ENCODE measurements at places on chromosomes 13 and 19.
A peak's percentile ranks its signal among the peaks of the same experiment; 100 is the strongest.

GRCh38 chr19:29521291-29522075 lies 4.3 kb upstream of the VSTM2B start:
- no peak for DNase-seq

DNA sequence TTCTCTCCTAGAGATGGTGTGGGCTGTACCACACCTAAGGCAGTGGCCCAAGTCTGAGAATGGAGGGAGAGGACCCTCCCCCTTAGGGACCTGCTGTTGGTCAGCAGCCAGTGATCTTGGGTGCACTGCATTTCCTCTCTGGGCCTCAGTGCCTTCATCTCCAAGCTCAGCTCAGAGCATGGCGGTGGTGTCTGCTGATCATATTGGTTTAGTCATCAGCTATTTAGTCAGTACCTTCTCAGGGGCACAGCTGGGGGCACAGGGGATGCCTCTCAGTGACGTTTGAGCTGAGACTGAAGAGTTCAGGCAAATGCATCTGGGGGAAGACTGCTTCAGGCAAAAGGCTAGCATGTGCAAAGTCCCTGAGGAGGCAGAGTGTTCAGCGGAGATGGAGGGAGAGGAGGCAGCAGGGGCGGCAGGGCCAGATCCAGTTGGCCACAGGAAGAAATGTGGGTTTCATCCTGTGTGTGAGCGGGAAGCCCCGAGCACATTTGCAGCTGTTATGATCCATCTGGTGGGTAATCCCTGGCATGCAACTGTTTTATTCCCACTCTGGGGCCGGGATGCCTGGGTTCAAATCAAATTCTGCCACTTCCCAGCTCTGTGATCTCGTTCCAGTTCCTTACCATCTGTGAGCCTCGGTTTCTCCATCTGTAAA lies 15.7 kb upstream of the PGLS start:
- DNase-seq = no peak

GRCh38 chr19:14562660-14563589 lies 8.9 kb downstream of the NDUFB7 start:
- DNase-seq = no peak

- no peak for DNase-seq
Observed at GRCh38 chr19:35381926-35382325, 11.1 kb downstream of the GPR42 start.

- DNase-seq = no peak
Observed at GRCh38 chr13:33105387-33106005, 89.3 kb downstream of the KL start.

DNA sequence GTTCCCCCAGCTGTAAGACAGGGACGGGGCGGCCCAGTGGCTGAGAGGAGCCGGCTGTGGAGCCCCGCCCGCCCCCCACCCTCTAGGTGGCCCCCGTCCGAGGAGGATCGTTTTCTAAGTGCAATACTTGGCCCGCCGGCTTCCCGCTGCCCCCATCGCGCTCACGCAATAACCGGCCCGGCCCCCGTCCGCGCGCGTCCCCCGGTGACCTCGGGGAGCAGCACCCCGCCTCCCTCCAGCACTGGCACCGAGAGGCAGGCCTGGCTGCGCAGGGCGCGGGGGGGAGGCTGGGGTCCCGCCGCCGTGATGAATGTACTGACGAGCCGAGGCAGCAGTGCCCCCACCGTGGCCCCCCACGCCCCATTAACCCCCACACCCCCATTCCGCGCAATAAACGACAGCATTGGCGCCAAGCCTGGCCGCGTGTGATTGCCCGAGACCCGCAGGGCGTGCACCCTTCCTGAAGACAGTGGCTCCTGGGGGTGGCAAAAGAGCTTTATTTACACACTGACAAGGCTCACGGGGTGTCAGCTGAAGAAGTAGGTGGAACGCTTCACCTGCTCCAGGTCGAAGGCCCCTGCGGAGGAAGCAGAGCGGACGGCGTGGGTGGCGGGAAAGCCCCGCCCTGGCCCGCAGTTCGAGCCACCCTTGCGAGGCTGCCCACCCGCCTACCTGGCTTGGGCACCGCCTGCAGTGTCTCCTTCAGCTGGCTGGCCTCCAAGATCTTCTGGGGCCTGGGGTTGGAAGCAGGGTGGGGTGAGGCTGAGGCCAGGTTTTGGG lies 16.4 kb downstream of the POLRMT start:
- DNase-seq = no peak

DNA sequence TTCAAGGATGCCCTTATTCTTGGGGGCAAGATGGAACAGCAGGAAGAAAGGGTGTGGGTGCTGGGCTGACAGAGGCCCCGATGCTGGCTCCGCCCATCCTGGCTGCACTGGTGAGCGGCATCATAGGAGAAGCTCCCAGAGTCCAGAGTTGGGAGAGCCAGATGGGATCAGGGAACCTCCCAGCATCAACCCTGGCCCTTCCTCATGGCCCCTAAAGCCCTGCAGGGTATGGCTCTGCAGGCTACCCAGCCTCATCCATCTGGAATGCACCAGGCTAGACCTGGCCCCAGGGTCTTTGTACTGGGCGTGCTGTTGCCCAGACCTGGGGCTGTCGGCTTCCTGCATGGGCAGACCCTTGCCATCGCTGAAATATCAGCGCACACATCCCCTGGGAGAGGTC lies 7.9 kb upstream of the ELL start:
- no peak for DNase-seq

DNA sequence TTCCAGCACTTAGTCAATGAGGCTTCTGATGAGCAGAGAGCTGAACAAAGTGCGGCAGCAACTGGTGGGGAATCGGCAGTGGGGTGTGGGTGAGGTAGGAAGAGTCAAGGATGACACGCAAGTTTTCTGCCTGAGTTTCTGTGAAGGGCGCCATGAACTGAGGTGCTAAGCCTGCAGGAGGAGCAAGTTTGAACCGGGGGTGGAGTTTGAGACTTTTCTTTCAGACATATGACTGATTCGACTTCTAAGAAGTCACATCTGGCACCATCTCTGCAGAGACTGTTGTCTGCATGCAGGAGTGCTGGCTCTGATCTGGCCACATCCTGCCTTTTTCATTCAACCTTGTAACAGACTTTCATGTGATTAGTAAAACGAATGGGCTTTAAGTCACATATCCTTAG lies 14.8 kb upstream of the GPI start:
- peak; percentile 66 for DNase-seq

DNA sequence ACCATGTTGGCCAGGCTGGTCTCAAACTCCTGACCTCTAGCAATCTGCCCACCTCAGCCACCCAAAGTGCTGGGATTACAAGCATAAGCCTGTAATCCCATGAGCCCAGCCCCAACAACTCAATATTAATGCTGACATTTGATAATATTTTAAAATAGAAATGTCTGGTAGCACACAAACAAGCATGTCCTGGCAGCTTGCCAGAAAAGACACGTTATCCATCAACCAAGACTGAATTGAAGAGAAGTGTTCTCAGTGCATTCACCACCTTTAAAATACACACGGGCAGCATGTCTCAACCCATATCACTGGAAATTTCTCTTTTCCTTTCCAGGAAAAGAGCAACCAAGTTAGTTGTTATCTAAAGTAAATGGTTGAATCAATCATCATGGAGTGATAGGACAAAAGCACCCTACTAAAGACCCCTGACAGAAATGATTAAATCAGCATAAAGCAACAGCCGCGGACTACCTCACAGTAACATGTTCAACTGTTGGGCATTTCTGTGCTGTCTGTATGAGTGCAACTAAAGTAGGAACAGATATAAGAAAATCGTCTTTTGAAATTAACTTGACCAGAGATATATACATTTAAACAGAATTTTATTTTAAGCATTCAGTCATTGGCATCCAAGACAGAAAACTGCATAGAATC lies 25.0 kb downstream of the LHFPL6 start:
- DNase-seq = no peak

GRCh38 chr19:49461656-49462055 lies 8.6 kb downstream of the ALDH16A1 start:
- DNase-seq = no peak

GRCh38 chr19:7874076-7874896 lies at the start of gene PRR36:
TSS of gene PRR36 (minus strand) at chr19:7874390. CDS start at chr19:7873689, 701 bp downstream.
- no peak for DNase-seq

DNA sequence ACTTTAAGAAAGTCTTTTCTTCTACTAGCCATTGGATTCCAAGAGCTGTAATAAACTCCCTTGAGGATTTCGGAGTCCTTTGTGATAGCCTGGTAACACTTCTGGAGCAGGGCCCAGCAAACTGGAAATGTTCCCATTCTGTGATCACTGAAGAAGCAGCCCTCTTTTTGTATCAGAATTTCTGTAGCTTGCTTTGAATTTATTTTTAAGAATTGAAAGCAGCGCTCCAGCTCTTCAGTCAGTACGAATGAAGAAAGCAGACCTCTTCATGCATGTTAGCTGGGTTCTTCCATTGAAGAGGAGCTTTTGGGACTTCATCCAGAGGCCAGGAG lies 141.5 kb downstream of the AKAP11 start:
- DNase-seq = no peak

- no peak for DNase-seq
Observed at GRCh38 chr19:41876847-41877832, at the start of gene CD79A. TSS of gene CD79A (plus strand) at chr19:41877279. CDS start at chr19:41877305, 26 bp downstream.

DNA sequence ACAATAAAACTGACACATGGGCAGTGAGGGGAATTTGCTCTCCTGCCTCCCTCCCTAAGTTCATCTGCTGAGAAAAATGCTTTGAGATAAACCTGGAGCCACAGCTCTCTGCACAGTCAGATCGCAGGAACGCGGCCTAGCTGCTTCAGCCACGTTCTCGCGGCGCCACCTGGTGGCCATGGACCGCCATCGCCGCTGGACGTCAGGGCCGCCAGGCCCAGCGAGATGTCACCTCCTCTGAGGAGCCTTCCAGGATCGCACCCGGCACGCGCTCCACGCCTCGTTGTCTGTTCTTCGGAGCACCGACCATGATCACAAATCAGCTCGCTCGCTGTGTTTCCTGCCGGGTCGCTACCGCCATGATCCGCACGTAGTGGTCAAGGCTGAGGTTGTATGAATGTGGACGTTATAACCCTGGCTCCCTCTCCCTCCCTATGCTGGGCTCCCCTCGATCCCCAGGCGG lies 20.6 kb upstream of the USP29 start:
- DNase-seq = peak; percentile 17

DNA sequence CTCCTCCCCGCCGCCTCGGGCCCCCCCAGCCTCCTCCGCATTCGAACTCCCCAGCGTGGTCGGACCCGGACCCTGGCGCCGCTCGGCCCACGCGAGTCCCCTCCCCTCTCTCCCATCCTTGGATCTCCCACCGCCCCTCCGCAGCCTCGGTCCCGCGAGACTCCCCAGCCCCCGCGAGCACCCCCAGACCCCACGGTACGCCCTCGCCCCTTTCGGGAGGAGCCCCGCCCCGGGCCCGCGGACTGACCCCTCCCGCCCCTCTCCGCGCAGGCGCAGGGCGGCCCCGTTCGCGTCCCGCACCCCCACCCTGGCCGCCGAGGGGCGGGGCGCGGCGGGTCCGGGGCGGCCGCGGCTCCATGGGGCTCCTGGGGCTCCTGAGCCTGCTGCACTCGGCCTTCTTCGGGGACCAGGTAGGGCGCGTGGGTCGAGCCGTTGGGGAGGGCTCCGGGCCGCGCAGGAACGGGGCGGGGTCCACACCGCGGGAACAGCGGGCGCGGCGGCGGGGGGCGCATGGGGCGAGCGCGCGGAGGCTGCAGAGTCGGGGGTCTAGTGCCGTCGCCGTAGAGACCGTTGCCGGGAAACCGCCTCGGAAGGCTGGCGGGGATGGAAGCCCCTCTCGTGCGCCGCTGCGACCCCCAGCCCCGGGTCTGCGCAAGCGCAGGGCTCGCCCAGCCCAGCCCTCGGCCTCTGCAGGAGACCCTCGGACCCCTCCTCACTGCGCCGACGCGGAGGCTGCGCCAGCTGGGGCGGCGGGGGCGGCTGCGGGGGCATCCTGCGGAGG lies 3.8 kb upstream of the APC2 start:
- no peak for DNase-seq

DNA sequence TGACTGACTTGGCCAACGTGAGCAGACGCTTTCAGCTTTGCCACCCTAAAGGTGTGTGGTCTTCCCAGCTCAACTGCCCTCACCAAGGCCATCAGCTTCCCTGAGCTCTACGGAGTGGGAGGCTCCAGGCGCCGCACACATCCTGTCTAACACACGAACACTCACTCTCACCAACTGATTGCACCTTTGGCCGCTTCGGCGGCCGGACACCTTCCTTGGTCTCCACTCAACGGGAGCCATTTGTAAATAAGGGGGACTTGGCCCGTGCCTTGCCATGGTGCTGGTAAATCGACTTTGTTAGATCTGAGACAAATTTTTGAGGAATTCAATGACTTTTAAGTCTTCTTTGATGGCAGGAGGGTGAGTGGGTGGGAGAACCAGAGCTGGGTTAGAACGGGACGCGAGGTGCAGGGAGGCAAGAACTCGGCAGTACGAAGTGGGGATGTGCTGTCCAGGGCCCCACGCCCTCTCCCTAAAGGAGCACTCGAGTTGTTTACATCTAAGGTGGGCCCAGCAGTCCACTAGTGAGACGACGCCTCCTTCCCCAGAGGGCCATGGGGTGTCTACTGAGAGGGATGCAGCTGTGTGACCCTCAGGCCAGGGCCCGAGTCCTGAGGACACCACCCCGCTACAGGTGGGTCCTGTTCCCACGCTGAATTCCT lies 4.4 kb downstream of the C13orf46 start:
- DNase-seq = no peak

DNA sequence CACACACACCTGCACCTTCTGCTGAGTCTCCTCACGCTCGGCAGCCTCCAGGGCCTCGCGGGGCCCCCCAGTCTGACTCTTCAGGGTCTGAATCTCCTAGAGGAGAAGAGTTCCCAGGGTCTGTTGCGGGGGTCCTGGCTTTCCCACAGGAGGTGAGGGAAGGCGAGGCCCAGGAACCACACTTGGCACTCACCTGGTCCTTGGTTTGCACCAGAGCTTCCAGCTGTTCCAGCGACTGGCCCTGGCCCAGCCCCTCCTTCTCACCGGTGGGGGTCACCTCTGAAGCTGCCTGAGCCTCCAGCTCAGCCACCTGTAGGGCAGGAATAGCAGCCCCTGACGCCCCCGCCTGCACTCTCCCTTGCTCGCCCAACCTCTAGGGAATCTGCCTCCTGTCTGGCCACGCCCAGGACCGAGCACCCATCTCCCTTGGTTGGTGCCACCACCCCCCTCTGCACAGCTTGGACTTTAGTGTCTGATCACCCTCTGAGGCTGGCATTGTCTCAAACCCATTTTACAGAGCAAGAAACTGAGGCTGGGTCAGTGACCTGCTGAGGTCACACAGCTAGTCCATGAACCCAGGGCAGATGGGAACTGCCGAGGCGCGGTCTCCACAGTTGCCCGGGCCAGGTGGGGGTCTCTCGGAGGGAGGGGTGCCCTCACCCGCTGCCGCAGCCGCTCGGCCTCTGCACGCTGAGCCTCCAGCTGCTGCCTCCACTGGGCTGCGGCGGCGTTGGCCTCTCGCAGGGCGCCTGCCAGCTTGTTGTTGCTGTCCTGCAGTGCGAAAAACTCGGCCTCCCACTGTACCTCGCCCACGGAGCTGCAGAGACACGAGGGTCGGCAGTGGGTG lies 9.5 kb downstream of the HOMER3 start:
- no peak for DNase-seq

GRCh38 chr19:5466072-5466471 lies 10.9 kb downstream of the ZNRF4 start:
- no peak for DNase-seq

- DNase-seq = no peak
Observed at GRCh38 chr13:28471421-28471820, 23.5 kb downstream of the FLT1 start.

GRCh38 chr13:107067381-107067780 lies 499.4 kb upstream of the ARGLU1 start:
- no peak for DNase-seq

Data from T-cell (primary cell).